ENCODE measurements at places on chromosomes 3 and 15.

DNA sequence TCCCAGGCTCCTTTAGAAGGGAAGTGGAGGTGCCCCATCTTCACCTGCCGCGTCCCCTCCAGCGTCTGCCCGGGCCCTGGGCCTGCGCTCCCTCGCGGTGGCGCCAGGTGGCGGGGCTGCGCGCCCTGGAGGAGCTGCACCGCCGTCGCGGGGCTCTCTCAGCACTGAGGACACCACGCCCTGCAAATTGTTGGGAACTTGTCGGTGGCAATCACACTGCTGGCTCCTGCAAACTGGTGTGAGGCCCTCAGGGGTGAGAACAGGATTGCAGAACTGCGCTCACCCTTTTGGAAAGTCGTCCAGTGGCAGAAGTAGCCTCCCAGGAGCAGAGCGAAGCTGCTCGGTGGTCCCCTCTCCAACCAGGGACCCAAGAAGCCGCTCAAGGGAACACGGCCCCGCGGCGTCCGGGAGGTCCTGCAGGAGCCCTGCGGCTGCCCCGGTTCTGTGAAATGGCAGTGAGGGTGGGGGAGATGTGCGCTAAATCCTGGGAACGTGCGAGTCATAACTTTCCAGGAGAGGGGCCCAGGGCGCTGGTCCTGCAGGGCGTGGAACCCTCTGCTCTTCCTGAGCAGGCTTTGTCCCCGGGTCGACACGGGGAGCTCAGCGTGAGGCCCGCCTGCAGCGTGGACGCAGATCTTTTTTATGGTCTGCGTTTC, 995 bp upstream of the LRRK1 start:
- peak overlapping the region; percentile 80 for H3K4me3 ChIP-seq
- H3K36me3 ChIP-seq, result peaks cover 4% of the 10 kb centered on the region
- peaks cover 5% of the 10 kb centered on the region for H3K4me1 ChIP-seq
- peak; percentile 85 for DNase-seq

GRCh38 chr15:56017511-56017910, 24.1 kb upstream of the NEDD4 start:
- H3K36me3 ChIP-seq, result peaks cover 8% of the 10 kb centered on the region
- no peak overlapping the region for H3K27ac ChIP-seq
- no peak for DNase-seq
- no peaks in the 10 kb centered on the region for H3K27me3 ChIP-seq

DNA sequence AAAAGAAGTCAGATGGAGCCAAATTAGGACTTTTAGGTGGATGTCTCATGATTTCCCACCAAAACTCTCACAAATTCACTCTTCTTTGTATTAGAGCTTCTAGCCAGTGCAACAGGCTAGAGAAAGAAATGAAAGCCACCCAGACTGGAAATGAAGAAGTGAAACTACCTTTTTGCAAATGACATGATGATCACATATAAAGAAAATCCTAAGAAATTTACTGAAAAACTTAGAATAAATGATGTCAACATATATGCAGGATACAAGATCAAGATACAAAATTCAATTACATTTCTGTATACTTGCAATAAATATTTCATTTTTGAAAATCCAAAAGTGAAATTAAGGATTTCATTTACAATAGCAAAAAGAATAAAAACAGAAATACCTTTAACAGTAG, 110.8 kb downstream of the LRIG1 start:
- no peak for DNase-seq
- H3K27ac ChIP-seq, result no peak overlapping the region
- H3K36me3 ChIP-seq, result peaks cover 99% of the 10 kb centered on the region
- H3K27me3 ChIP-seq, result peaks cover 2% of the 10 kb centered on the region
- no peak overlapping the region for H3K4me3 ChIP-seq

DNA sequence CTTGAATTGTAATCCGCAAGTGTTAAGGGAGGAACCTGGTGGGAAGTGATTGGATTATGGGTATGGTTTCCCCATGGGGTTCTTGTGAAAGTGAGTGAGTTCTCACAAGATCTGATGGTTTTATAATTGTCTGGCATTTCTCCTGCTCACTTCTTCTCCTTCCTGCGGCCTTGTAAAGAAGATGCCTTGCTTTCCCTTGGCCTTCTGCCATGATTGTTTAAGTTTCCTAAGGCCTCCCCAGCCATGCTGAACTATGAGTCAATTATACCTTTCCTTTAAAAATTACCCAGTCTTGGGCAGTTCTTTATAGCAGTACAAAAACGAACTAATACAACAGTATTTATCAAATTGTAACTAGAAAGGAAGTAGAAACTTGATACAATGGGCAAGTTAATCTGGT, 31.9 kb downstream of the IFT57 start:
- peaks cover 77% of the 10 kb centered on the region for H3K36me3 ChIP-seq
- no peaks in the 10 kb centered on the region for H3K27me3 ChIP-seq
- H3K4me3 ChIP-seq, result no peak overlapping the region
- H3K27ac ChIP-seq, result no peak overlapping the region

- peak overlapping the region; percentile 84 for H3K27ac ChIP-seq
- H3K27me3 ChIP-seq, result no peaks in the 10 kb centered on the region
- DNase-seq, result no peak
- H3K4me3 ChIP-seq, result no peak overlapping the region
- peaks cover 53% of the 10 kb centered on the region for H3K4me1 ChIP-seq
These were observed 65.3 kb upstream of the PSMD6 start for GRCh38 chr3:64088408-64089205.

DNA sequence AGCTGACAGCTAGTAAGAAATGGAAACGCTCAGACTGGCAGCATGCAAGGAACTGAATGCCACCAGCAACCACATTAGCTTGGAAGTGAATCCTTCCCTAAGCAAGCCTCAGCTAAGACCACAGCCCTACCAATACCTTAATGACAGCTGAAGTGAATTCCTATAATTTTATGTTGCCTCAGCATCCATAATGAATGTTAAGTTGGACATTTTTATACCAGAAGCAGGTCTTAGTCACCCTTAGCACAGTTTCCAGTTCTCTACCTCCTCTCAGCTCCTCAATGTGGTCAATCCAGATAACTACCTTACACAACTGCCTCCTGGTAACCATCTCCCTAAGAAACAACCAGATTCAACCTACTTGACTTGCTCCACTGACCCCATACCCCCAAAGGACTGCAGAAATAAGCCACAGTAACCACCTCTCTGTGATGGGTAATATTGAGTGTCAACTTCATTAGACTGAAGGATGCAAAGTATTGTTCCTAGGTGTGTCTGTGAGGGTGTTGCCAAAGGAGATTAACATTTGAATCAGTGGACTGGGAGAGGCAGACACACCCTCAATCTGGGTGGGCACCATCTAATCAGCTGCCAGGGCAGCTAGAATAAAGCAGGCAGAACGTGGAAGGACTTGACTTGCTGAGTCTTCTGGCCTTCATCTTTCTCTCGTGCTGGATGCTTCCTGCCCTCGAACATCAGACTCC, 33.5 kb downstream of the NEDD4 start:
- H3K4me3 ChIP-seq, result no peak overlapping the region
- H3K27ac ChIP-seq, result no peak overlapping the region
- no peak for DNase-seq
- H3K4me1 ChIP-seq, result no peaks in the 10 kb centered on the region
- H3K36me3 ChIP-seq, result peaks cover 60% of the 10 kb centered on the region

GRCh38 chr15:33963831-33964664, 4.2 kb upstream of the CHRM5 start:
- H3K4me3 ChIP-seq, result no peak overlapping the region
- H3K27ac ChIP-seq, result no peak overlapping the region
- peaks cover 18% of the 10 kb centered on the region for H3K4me1 ChIP-seq
- no peaks in the 10 kb centered on the region for H3K27me3 ChIP-seq
- no peaks in the 10 kb centered on the region for H3K36me3 ChIP-seq
